ENCODE measurements at places on chromosomes 13 and 19.

DNA sequence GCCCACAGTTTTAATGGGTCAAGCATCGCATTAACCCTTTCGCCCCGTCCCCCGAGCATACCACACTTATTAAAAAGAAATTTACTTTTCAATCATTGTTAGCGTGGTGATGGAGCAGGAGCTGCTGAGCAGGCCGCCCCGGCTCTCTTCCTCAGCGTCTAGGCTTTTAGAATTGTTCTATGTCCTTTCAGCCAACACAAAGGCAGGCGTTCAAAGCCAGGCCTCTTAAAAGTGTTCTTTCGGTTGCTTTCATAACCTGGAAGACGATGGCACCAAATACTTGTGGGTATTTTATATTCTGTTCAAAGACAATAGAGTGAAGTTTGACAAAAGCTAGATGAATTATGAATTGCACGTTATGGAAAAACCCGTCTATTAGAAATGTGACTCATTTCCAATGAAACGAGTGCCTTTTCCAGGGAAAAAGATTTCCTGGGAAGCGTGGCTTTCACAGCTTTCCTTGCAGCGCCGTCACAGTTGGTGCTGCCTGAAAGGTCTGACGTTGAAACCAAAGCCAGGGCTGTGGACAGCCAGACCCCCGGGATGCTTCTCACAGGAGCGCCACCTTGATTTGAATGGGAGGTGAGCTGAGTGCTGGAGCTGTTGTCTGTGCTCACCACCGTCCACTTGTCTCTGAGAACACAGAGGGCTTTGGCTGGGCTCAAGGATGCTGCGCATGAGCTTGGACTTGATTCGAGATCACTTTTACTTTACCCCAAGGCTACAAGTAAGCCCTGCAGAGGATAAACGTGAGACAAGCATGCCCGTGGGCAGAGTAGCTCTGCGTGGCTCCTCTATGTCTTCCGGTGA lies 78.8 kb downstream of the SOX1 start:
- H3K4me3 ChIP-seq, result no peak overlapping the region
- no peaks in the 10 kb centered on the region for H3K36me3 ChIP-seq
- no peak for ATAC-seq
- H3K27me3 ChIP-seq, result peaks cover 6% of the 10 kb centered on the region

GRCh38 chr19:18317961-18318800 lies 4.7 kb downstream of the LSM4 start:
- no peaks in the 10 kb centered on the region for H3K27me3 ChIP-seq
- H3K36me3 ChIP-seq, result peaks cover 75% of the 10 kb centered on the region
- peaks cover 26% of the 10 kb centered on the region for H3K4me1 ChIP-seq
- H3K27ac ChIP-seq, result peak overlapping the region; percentile 92
- peak overlapping the region; percentile 92 for H3K4me3 ChIP-seq

GRCh38 chr13:48769107-48769704 lies 115.5 kb downstream of the CYSLTR2 start:
- H3K4me1 ChIP-seq, result peaks cover 9% of the 10 kb centered on the region
- peak; percentile 83 for ATAC-seq
- H3K36me3 ChIP-seq, result no peaks in the 10 kb centered on the region
- H3K27me3 ChIP-seq, result peaks cover 8% of the 10 kb centered on the region

DNA sequence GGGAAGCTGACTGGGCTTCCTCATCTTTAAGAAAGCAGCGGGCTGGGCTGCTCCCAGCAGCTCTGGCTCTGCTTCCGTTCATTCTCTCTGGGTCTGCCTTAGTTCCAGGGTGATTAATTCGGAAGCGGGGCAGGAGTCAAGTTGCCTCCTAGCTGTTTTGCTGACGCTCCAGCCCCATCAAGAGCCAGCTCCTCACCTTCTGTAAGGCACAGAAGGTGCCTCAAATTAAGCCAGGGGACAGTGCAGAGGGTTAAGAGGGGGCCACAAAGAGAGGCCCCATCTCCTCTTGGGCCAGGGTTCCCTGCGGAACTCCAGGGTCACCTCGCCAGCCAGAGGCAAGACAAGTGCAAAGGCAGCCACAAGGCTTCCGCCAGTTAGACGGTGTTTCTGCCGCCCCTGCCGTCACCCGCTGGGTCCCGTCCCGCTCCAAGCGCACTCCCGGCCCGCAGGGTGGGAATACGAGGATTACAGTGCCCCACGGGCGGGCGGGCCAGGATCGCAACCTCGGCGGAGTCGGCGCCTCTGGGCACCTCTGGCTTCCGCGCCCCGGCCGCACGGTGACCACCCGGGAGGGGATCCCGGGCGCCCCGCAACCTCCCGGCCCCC lies 508 bp downstream of the SLC15A1 start:
- H3K36me3 ChIP-seq, result no peaks in the 10 kb centered on the region
- peaks cover 43% of the 10 kb centered on the region for H3K27me3 ChIP-seq
- no peak overlapping the region for H3K27ac ChIP-seq
- no peak for ATAC-seq
- H3K4me3 ChIP-seq, result no peak overlapping the region
- no peaks in the 10 kb centered on the region for H3K4me1 ChIP-seq

- no peak overlapping the region for H3K4me3 ChIP-seq
- H3K27ac ChIP-seq, result no peak overlapping the region
- peaks cover 8% of the 10 kb centered on the region for H3K27me3 ChIP-seq
- no peaks in the 10 kb centered on the region for H3K36me3 ChIP-seq
Measured at GRCh38 chr19:30090476-30090875, 148.4 kb downstream of the URI1 start.

- peak within 1 kb of the TSS; percentile 87 for H3K4me3 ChIP-seq
- peaks cover 15% of the 10 kb centered on the region for H3K4me1 ChIP-seq
- no peaks in the 10 kb centered on the region for H3K27me3 ChIP-seq
- peaks cover 56% of the 10 kb centered on the region for H3K36me3 ChIP-seq
- peak; percentile 7 for ATAC-seq
- H3K27ac ChIP-seq, result peak within 1 kb of the TSS; percentile 96
Measured at GRCh38 chr19:54189145-54189734, at the start of gene MBOAT7. Gene MBOAT7, minus strand, starts transcription at chr19:54189580. Its CDS starts 1,072 bp downstream, at chr19:54188508.

DNA sequence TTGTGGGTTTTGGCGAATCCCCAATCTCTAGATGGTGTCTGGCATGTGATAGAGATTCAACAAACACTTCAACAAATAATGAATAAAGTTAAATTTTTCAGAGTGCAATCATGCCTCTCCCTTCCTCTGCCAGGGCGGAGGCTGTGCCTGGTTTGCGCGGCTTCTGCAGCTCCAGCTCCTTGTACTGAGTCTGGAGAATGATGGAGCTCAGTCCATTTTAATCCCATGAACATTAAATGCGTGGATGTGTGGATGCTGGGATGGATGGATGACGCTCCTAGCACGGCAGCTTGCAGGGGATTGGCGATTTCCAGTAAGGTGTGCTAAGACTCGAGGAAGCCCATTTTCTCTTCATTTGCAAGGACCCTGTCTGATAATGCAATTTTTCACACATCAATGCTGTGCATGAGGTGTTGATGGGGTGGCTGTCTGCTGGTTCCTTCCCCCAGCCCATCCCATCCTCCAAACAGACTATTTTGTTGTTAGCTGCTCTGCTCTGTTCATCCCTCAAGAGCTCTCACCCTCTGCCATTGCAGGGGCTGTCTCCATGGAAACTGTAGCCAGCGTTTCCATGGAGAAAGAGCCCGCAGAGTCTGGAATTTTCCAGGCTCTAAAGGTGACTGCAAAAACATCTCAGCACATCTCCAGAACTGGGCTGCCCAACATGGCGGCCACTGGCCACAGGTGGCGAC lies 92.6 kb upstream of the PEG3 start:
- H3K36me3 ChIP-seq, result no peaks in the 10 kb centered on the region
- no peaks in the 10 kb centered on the region for H3K27me3 ChIP-seq
- H3K4me3 ChIP-seq, result no peak overlapping the region
- H3K27ac ChIP-seq, result no peak overlapping the region
- H3K4me1 ChIP-seq, result no peaks in the 10 kb centered on the region

GRCh38 chr13:75479102-75479740 lies 2.7 kb downstream of the TBC1D4 start:
- no peak overlapping the region for H3K4me3 ChIP-seq
- H3K36me3 ChIP-seq, result peaks cover 6% of the 10 kb centered on the region
- H3K27me3 ChIP-seq, result peaks cover 47% of the 10 kb centered on the region
- no peak for ATAC-seq
- H3K4me1 ChIP-seq, result peaks cover 5% of the 10 kb centered on the region

DNA sequence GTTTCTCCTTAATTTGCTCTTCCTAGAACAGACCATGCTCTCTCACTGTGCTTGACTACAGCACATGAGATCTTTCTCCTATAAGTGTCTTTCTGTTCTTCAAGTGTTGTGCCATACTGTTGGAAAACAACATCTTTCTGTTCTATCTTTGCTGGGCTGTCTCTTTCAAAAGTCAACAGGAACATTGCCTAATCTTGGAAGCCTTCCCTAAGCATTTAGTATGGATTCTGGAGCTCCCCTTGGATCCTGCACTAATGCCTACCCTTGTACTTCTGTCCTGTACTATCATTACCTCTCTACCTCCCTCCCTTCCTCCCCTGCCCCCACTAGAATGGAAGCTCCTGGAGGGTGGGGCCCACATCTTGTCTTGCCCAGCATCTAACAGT lies 26.8 kb downstream of the STARD13 start:
- H3K4me3 ChIP-seq, result no peak overlapping the region
- no peak for ATAC-seq
- no peaks in the 10 kb centered on the region for H3K36me3 ChIP-seq
- H3K27me3 ChIP-seq, result no peaks in the 10 kb centered on the region
- H3K27ac ChIP-seq, result no peak overlapping the region

DNA sequence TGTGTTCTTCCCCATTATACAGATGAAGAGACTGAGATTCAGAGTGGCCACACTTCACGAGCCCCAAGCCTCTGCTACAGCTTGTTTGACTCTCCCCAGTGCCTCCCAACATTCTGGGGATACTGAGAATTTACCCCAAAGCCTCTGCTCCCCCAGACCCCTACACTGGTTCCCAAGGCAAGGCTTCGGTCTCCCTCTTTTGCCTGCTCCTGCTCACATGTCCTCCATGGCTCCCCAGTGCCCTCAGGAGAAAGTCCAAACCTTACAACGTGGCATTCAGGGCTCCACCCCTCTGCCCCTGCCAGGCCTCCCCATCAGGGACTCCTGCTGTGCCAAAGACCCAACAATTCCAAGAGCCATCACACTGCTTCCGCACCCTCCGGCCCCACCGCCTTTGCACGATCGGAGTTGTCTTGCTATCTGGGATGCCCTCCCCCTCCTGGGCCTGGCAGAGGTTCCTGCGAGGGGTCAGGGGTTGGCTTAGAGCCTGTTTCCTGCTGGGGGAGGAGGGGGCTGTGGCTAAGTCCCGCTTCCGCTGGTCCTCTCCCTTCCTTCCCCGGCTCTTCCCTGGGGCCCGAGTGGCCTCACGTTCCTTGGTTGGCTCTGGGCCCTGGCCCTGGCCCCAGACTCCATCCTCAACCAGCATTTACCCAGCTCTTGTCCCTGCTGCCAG lies 15.4 kb downstream of the GTPBP3 start:
- no peak for ATAC-seq
- H3K4me3 ChIP-seq, result no peak overlapping the region
- no peaks in the 10 kb centered on the region for H3K36me3 ChIP-seq

- H3K36me3 ChIP-seq, result no peaks in the 10 kb centered on the region
- no peaks in the 10 kb centered on the region for H3K4me1 ChIP-seq
- ATAC-seq, result no peak
- H3K27ac ChIP-seq, result no peak overlapping the region
Measured at GRCh38 chr13:89310943-89311672, 1639.9 kb downstream of the SLITRK5 start.

GRCh38 chr13:97005625-97006262 lies 11.5 kb upstream of the OXGR1 start:
- peaks cover 17% of the 10 kb centered on the region for H3K27me3 ChIP-seq
- no peaks in the 10 kb centered on the region for H3K36me3 ChIP-seq
- no peaks in the 10 kb centered on the region for H3K4me1 ChIP-seq
- ATAC-seq, result no peak
- no peak overlapping the region for H3K4me3 ChIP-seq

- H3K27ac ChIP-seq, result peak overlapping the region; percentile 77
- peaks cover 7% of the 10 kb centered on the region for H3K36me3 ChIP-seq
- no peak overlapping the region for H3K4me3 ChIP-seq
- ATAC-seq, result no peak
- H3K4me1 ChIP-seq, result peaks cover 69% of the 10 kb centered on the region
- no peaks in the 10 kb centered on the region for H3K27me3 ChIP-seq
Measured at GRCh38 chr13:40578055-40578454, 88.4 kb downstream of the FOXO1 start.

DNA sequence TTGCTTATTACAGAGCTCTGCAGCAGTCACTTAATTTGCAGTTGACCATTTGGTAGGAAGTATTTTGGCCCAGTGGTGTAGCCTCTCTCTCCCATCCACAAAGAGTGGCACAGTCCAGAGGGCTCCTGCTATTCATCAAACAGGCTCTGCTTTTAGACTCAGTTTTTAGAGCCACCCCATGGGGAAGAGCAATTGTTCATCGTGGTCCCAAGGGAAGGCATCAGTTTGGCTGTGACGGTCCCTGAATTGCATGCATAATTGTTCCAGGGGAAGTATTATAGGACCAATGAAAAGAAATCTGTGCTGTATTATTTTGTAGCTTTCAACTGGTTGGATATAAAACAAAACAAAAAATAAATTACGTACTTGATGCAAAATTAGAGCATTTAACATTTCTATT lies 799.0 kb downstream of the DACH1 start:
- H3K36me3 ChIP-seq, result no peaks in the 10 kb centered on the region
- H3K27me3 ChIP-seq, result no peaks in the 10 kb centered on the region
- H3K27ac ChIP-seq, result no peak overlapping the region
- H3K4me3 ChIP-seq, result no peak overlapping the region
- ATAC-seq, result no peak

- no peaks in the 10 kb centered on the region for H3K36me3 ChIP-seq
- no peaks in the 10 kb centered on the region for H3K4me1 ChIP-seq
- no peak for ATAC-seq
- no peak overlapping the region for H3K4me3 ChIP-seq
- no peaks in the 10 kb centered on the region for H3K27me3 ChIP-seq
Measured at GRCh38 chr19:28489776-28490175, 723.2 kb downstream of the UQCRFS1 start.

GRCh38 chr13:112828082-112828699 lies 138.4 kb downstream of the ATP11A start:
- no peaks in the 10 kb centered on the region for H3K27me3 ChIP-seq
- ATAC-seq, result peak; percentile 97
- no peak overlapping the region for H3K27ac ChIP-seq

GRCh38 chr19:55044771-55045716 lies 7.0 kb upstream of the GP6 start:
- H3K27ac ChIP-seq, result no peak overlapping the region
- no peaks in the 10 kb centered on the region for H3K27me3 ChIP-seq
- no peak for ATAC-seq
- H3K4me1 ChIP-seq, result peaks cover 18% of the 10 kb centered on the region

GRCh38 chr19:38722947-38723605 lies 21.2 kb downstream of the CAPN12 start:
- H3K36me3 ChIP-seq, result peaks cover 70% of the 10 kb centered on the region
- H3K4me1 ChIP-seq, result no peaks in the 10 kb centered on the region
- peak overlapping the region; percentile 41 for H3K27ac ChIP-seq
- H3K27me3 ChIP-seq, result no peaks in the 10 kb centered on the region
- H3K4me3 ChIP-seq, result no peak overlapping the region

GRCh38 chr13:109345433-109345941 lies 440.9 kb downstream of the IRS2 start:
- no peak overlapping the region for H3K4me3 ChIP-seq
- H3K27me3 ChIP-seq, result peaks cover 32% of the 10 kb centered on the region

Measured in activated T-helper 17 cell treated with anti-CD3 and anti-CD28 coated beads, Interleukin-2, amount 50 U/mL, for 72 hours (primary cell).